Activated gamma-delta T cell treated with Interleukin-2 at 50 U/mL for 16 hours (primary cell): ENCODE measurements at places on chromosomes 5 and 9.

DNA sequence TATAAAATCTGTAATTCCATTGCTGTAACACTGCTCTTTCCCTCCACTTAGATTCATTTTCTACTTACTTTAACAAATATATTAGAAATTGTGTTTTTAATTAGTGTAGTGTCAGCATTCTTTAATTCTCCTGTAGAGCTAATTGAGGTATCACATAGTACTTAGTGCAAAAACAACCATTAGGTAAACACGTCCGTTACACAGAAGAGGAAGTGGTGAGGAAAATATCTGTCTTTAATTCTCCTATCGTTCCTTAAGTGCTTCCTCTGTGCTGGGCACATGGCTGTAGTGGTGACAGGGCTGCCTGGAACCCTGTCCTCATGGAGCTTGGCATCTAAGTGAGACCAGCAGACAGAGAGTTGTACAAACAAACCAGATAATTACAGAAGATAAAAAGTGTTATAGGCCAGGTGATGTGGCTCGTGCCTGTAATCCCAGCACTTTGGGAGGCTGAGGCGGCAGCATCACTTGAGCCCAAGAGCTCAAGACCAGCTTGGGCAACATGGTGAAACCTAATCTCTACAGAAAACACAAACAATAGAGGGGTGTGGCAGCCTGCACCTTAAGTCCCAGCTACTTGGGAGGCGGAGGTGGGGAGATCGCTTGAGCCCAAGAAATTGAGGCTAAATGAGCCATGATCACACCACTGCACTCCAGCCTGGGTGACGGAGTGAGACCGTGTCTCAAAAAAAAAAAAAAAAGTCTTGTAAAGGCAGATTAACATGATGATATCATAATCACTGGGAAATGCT is 36.4 kb downstream of the PARP8 start:
- no peak for DNase-seq

DNA sequence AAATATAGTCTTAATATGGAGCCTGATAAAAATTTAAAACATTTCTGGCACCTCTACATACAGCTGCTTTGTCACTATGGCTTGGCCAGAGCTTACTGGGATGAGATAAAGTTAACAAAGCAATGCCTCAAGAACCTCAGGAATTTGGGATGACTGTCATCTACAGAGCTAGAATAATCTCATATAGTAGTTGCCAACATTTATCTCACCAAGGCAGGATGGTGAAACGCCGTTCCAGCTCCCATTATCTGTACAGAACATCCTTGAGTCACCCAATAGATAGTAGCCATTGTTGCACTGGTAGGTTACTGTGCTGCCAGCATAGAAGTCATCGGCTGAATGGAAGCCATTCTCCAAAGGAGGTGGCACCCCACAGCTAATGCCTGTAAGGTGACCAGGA is 94.6 kb upstream of the TXNDC8 start:
- no peak for DNase-seq

DNA sequence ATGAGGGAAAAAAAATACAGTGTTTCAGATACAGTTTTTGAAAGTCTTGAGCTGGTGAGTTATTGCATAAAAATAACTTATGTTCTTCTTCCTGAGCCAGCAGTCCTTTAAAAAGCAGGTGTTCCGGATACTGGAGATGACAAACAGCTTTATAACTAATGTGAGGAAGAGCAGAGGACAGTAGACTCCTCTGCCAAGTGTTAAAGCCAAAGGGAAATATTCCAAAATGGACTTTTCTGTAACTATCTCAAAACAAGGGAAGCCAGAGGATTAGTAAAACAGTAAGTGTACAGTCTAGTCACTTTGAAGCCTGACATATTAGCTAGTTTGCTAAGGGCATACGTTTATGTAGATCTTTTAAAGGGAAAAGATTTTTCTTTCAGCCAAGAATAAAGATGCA is 11.0 kb upstream of the SNCAIP start:
- DNase-seq, result no peak

GRCh38 chr5:96054311-96055030 is 92.8 kb upstream of the ELL2 start:
- no peak for DNase-seq

GRCh38 chr9:83056911-83057310 is 6.0 kb downstream of the RASEF start:
- no peak for DNase-seq

DNA sequence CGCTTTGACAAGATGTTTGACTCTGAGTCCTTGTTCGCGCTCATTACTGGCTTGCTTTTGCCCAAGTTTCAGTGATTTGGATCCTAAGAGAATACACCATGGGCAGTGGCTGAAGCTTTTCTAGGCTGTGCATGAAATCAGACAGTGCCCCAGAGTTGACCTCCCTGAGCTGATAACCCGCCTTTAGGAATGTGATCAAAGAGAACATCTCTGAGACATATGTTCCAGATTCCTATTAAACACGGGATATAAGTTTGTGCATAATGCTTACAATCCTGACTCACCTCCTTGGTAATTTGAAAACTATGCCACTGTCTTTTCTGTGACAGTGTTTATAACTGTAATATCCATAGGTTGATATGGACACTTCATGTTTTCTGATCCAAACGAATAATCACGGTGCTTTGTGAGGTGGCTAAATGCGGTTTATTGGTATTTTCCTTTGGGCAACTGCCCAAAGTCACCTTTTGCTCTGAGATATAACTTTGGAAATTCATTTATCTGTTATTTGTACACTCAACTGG is 732.9 kb downstream of the MTRR start:
- no peak for DNase-seq

DNA sequence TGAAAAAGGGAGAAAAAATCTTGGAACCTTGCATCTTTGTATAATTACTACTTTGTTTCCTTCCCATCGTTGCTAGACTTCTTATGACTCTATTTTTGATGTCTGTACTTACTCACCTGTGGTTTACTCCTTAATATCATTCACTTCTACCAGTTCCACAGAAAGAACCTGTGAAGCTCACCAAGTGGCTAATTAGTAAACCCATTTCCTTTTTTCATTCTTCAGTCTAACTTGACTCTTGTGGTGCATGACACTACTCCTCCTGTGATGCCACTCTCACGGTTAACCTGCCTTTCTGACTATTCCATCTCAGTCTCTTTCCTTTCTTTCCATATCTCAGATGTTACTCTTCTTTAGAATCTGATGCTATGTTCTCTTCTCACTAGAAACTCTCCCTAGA is 14.6 kb downstream of the RECK start:
- no peak for DNase-seq

DNA sequence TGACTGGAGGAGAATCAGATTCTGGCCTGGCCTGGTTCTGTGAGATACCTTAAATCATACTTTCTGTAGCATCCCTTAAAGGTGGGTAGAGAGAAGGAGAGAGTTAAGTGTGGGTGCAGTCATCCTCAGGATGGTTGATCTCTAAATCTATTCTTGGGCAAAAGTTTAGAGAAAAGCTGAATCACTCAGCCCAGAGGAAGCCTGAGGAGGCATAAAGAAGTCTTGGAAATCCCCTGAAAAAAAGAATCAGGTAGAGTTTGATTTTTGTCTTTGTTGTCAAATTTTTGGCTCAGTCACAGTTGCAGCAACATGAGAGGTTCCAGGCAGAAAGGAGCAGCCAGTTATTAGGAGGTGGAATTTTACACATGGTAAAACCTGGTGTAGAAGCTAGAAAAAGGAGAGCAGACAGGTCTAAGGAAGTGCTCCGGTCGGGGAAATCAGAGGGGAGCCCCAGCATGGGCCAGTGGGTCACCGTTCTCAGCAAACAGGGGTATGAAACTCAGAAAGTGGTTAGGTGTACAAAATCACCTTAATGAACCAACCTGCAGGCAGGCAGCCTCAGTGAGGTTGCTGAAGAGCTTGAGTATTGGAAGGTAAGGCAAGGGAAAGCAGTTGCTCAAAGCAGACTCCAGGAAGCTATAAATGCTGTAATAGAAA is 116.2 kb upstream of the CNTLN start:
- no peak for DNase-seq

DNA sequence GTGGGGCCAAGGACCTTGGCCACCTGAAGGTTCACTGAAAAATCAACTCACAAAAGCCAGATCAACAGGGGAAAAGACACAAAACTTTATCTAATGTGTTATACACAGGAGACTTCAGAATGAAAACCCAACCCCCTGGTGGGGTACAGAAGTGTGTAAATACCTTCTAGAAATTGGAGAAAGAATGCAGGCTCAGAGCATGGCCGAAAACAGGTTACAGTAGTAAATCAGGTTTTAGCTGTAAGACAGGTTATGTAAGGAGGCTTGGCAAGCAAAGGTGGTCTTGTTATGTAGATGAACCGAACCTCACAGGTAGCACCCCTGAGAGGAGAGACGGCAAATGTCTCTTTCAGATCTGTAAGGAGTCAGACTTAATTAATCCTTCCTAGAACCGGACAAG is 10.0 kb downstream of the CEMIP2 start:
- DNase-seq, result no peak

DNA sequence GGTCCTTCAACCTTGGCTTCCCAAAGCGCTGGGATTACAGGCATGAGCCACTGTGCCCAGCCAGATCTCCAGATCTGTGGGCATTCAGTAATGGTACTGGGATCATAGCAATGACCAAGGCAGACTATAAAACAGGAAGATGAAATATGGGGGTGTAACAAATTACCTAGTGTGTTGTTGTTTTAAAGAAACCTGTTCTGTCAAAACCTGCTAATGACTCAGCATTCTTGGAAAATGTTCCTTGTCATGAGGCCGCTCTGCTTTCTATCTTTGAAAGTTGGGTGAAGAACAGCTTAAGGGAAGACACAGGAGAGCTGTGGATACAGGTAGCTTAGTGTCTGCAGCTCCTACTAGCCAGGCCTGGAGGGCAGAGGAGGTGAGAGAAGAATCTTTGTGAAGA is 19.4 kb downstream of the TARS1 start:
- no peak for DNase-seq

GRCh38 chr5:139863361-139863760 is 67.8 kb downstream of the PSD2 start:
- no peak for DNase-seq

GRCh38 chr9:1005043-1005667 is 28.7 kb downstream of the DMRT3 start:
- DNase-seq, result no peak

GRCh38 chr9:86408121-86408520 is 53.9 kb upstream of the TUT7 start:
- no peak for DNase-seq

DNA sequence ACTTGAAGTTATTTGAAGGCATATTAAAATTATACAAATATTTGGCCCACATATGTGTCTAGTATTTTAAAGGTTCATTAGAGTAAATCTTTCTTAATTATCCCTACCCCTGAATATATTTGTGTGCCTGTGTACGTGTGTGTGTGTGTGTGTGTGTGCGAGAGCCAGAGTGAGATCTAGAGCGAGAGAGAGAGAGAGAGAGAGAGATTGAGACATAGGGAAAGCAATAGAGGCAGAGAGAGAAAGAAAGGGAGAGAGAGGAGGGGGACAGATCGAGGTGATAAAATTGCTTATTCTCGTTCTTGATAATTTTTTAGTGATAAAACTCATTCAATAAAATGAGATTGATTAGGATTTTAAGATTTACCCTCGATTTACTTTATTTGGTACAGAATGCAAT is 47.4 kb downstream of the ADAMTS19 start:
- DNase-seq, result no peak

DNA sequence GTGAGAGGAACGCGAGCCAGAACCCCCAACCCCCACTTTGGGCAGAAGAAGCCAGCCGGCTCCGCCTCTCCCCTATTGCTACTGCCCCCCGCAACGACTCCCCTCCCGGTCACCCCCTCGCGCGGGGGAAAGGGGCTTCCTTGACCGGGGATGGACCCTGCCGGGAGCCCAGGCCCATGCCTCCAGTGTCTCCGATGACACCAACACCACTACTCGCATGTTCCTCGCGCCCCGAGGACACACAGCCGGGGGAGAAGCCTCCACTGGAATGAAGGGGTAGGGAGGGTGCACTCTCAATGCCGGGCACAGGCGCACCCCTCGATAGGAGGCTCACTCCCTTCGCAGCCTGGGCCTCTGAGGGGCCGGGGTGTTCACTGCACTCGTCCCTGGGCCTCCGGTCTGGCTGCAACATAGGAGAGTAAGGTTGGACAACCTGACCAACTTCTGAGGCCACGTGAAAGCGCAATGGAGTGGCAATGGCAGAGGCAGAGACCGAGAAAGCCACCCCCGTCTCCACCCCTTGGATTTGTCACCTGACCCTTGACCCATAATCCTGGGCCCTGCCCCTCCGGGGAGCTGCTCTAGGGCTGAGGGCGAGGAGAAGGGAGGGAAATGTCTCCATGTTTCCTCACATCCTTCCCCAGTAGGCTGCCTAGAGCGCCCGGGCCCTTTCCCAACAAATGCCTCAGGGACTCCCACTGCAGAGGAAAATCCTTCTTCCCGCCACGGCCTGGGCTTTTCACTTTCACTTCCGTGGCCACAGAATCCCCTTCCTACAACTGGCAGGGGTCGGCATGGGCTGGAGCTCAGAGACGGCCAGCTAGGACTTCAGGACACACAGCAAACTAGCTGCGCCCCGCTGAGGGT is 1.1 kb upstream of the CNTFR start:
- DNase-seq, result no peak

- no peak for DNase-seq
Measured at GRCh38 chr5:123524146-123524545, 12.2 kb downstream of the CSNK1G3 start.

- peak; percentile 53 for DNase-seq
Measured at GRCh38 chr5:96657068-96657467, 5.1 kb upstream of the CAST start.

- DNase-seq, result no peak
Measured at GRCh38 chr5:146751054-146751453, 127.5 kb downstream of the PPP2R2B start.

GRCh38 chr9:113537229-113537810 is 73.8 kb downstream of the RGS3 start:
- DNase-seq, result no peak

GRCh38 chr5:62680121-62680520 is 101.5 kb downstream of the LRRC70 start:
- DNase-seq, result no peak

DNA sequence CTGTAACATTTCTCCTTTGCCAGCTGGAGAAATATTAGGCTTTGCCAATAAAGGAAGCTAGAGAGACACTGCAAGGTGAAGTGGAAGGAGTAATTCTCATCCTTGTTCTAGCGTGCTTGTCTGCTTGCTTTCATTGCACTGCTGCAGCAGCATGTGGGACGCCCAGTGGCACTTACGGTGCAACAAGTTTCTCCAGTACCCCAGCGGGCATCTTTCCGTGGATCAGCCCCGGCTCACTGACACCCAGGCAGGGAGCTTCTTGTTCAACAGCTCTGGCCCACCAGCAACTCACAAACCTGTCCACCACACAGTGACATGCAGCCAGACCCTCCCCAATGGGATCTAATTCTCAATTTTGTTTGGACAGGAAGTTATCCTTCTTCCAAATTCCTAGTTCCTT is 233.2 kb downstream of the GLIS3 start:
- no peak for DNase-seq
